ENCODE measurements at places on chromosomes 7 and 10.

- no peak for DNase-seq
Observed at GRCh38 chr7:69696054-69696591, 97.8 kb downstream of the AUTS2 start.

- DNase-seq = no peak
Observed at GRCh38 chr7:38171623-38172391, 6.2 kb upstream of the STARD3NL start.

- DNase-seq = no peak
Observed at GRCh38 chr7:41855798-41856197, 152.9 kb upstream of the INHBA start.

- DNase-seq = peak; percentile 81
Observed at GRCh38 chr10:15486404-15486803, 115.3 kb upstream of the FAM171A1 start.

DNA sequence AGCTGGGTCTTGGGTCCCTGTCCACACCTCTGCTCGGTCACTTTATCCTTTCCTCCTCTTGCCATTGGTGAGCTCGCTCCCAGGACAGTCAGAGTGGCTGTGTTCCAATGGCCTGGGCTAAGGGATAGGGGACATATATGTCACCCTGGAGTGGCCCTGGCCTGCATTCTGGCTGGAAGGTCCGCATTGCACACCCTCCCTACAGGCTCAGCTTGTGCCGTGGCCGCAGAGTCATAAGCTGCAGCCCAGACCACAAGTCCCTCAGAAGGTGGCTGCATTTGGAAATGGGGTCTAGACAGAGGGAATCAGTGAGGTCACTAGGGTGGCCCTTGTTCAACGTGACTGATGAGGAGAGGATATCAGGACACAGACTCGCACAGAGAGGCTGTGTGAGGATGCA, 363.8 kb upstream of the SHH start:
- DNase-seq = no peak

GRCh38 chr7:88254721-88255424, 35.0 kb upstream of the SRI start:
- DNase-seq = no peak

GRCh38 chr10:130799532-130799931, 512.0 kb downstream of the TCERG1L start:
- no peak for DNase-seq

DNA sequence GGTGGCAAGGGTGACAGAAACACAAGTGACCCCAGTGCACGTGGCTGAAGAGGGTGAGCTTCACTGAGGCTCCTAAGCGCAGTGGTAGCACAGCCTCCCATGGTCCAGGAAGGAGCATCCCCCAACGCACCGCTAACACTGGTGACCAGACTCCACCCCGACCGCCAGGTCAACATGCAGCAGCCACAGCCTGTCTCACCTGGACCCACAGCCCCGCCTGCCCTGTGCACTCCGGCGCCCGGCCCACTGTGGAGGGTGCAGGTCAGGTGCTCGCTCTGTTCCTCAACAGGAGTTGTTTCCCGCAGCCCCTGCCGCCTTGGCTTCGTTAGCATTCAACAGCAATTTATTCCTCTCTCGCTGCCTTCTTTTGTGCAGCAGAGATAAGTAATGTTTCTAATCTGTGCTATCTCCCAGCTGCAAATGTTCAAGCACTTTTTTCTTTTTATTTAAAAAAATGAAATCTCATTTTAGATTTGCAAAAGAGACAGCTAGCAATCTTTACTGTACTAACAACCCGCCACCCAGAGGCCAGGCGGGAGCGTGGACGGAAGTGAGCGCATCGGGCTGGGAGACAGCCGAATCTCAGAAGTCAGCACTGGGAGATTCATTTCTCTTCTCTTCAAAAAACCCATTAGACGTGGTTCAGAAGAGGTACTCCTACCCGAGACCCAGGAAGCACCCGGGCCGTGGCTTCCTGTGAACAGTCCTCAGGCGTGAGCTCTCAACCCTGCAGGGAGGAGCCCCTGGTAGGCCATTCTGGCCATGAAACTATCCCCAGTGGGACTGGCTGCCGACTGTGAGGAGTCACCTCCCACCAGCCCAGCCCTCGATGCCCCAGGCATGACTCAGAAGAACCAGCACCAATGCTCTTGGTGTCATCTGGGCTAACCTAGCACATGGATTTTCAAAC, 133.4 kb downstream of the MAD1L1 start:
- DNase-seq = peak; percentile 58

GRCh38 chr10:99693933-99694583, 34.7 kb downstream of the ENTPD7 start:
- peak; percentile 80 for DNase-seq

GRCh38 chr7:85716353-85716752, 529.5 kb upstream of the SEMA3D start:
- DNase-seq = peak; percentile 11

GRCh38 chr7:142799437-142799835, 28.7 kb downstream of the PRSS2 start:
- DNase-seq = no peak

DNA sequence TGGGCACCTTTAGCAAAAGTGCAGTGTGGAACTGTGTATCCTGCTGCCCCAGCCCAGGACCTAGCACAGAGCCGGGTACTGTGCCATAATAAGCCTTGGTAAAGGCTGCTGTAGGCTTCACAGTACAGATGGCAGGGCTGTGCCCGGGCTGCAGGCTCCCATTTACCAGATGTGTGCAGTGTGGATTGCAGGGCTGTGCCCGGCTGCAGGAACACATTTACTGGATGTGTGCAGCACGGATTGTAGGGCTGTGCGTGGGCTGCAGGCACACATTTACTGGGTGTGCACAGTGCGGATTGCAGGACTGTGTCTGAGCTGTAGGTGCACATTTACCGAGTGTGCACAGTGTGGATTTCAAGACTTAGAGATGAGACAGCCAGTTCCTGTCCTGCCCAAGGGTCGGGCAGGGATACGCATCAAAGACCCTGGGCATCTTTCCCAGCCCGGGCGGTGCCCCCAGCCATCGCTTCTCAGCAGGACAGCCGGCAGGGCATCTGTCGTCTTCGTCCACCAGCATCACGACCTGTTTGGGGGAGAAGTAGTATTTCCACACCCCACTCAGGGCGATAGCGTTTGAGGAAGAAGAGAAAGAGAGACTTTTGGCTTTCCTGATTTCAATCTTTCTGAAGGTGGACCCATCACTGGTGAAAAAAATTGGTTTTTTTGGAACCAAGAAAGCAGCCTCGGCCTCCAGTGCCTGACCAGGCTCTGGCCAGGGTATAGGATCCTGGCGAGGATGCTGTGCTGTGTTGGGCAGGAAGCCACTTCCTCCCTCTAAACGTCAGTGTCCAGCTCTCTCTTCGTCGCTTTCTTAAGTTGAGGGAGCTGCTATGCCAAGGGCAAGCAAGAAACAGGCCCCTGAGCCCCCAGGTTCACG, 180.8 kb downstream of the CUX1 start:
- DNase-seq = no peak

Data from adipocyte (in vitro differentiated cells).